Gastrocnemius medialis (tissue), 4 donors: ENCODE measurements at places on chromosomes 4 and X. TPM values are rescaled to one million over a fixed set of nuclear protein-coding genes. Genes with fewer than 3 reads are reported as not detected.

DNA sequence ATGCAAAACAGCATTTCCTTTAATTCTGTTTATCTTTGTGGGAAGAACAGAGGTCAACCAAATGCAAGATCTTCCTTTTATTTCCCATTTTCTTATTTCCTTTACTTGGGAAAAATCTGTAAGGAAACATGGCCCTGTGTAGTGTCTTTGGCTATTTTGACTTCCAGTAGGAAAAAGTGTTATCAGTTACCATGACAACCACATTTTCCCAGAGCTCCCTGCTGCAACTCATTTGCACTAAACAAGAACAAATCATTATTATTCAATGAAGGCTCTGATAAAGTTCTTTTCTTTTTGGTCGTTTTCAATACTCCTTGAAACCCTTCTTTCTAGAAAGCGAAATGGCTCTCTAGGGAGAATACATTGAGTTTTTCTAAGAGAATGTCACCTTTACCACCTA lies 117.2 kb upstream of the DDX53 start:
- DNase-seq = no peak

- no peak for DNase-seq
These were observed 19.3 kb downstream of the WDR13 start for GRCh38 chrX:48616576-48616975.

- peak; percentile 31 for DNase-seq
These were observed 460.3 kb downstream of the SPRY1 start for GRCh38 chr4:123856689-123857545.

DNA sequence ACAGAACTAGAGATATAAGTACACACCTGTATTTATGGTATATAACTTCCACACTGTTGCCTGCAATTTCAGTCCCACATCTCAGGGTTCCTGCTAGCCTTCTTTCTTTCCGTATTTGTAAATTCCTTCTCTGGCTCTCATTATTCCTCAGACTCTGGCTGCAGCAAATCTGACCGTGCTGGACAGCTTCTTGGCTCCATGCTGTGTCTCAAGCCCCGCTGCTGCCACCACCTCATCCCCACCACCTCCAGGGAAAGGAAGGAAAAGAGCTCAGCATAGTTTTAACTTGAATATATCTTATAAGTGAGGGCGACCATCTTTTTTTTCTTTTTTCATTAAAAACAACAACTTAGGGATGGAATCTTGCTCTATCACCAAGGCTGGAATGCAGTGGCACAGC lies 155.6 kb upstream of the CXCL13 start:
- DNase-seq = no peak

DNA sequence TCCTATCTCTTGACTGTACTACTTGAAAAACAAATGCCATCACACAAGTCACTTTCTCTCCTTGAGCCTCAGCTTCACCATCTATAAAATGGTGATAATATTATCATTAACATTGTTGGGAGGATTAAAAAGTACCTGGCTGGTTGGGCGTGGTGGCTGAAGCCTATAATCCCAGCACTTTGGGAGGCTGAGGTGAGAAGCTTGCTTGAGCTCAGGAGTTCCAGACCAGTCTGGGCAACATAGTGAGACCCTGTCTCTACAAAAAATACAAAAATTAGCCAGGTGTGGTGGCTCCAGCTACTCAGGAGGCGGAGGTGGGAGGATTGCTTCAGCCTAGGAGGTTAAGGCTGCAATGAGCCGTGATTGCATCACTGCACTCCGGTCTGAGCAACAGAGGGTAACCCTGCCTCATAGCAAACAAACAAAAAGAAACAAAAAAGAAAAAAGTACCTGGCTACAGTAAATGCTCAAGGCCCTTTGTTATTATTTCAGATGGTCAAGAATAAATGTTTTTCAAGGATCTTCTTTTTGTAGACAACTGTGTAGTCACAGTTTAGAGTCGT lies 120.3 kb downstream of the CHRNA9 start:
- no peak for DNase-seq

GRCh38 chr4:40243386-40243948 lies 46.6 kb downstream of the RHOH start:
- DNase-seq = no peak

DNA sequence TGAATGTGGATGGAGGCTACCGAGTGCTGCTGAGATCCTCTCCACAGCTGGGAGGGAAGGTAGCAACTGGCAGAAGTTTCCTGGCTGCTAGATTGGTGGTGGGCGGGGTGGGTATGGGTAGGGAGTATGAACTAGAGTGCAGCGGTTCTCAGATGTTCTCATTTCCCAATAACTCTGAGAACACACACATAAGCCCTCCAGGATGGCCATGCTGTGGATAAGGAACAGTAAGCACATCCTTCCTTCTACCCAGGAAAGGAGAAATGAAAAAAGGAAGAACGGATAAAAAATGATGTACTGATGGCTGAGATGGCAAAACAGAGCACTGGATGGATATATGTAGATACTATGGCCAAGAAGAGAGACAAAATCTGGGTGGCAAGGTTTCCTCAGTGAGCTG lies 116.0 kb downstream of the ZNF827 start:
- DNase-seq = no peak

GRCh38 chr4:110898290-110898689 lies 275.4 kb upstream of the PITX2 start:
- no peak for DNase-seq

DNA sequence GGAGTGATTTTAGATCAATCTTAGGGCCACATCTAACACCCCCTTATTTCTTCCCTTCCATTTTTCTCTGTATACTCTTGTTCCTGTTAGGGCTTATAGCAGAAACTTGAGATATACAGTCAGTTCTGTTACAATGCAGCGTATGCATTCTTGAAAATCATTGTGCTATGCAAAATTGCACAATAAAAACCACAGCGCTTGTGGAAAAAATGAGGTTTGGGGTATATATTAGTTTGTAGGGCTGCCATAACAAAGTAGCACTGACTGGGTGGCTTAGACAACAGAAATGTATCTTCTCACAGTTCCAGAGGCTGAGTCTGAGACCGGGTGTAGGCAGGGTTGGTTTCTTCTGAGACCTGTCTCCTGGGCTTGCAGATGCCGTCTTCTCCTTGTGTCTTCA lies 59.0 kb downstream of the WWC2 start:
- no peak for DNase-seq

GRCh38 chr4:95371476-95372224 lies 177.1 kb downstream of the UNC5C start:
- DNase-seq = no peak

- no peak for DNase-seq
These were observed 6.9 kb upstream of the TLL1 start for GRCh38 chr4:165866019-165866650.

- DNase-seq = no peak
These were observed 8.9 kb upstream of the RGS12 start for GRCh38 chr4:3283916-3284315.

The PCDH18 gene
- 10.5 TPM for total RNA-seq

The TMPRSS11E gene
- not detected for total RNA-seq

The TLR2 gene
- total RNA-seq = 3.8 TPM

The LRAT gene
- total RNA-seq = not detected

The DGAT2L6 gene
- not detected for total RNA-seq

The TMEM35A gene
- total RNA-seq = not detected

The MAGEA9B gene
- not detected for total RNA-seq
